ENCODE measurements at places on chromosomes 2 and 18. TPM values are rescaled to one million over a fixed set of nuclear protein-coding genes. Genes with fewer than 3 reads are reported as not detected.

SAG gene
- not detected for total RNA-seq

ALPI gene
- total RNA-seq, result not detected

EGR4 gene
- not detected for total RNA-seq

FBLN7 gene
- 11.8 TPM for total RNA-seq

CYP27C1 gene
- total RNA-seq, result not detected

FARSB gene
- 9.4 TPM for total RNA-seq

RAB27B gene
- total RNA-seq, result 2.3 TPM
